ENCODE measurements at places on chromosomes 11 and 22. TPM values are rescaled to one million over a fixed set of nuclear protein-coding genes. Genes with fewer than 3 reads are reported as not detected.
A peak's percentile ranks its signal among the peaks of the same experiment; 100 is the strongest.

The OR51B5 gene
- total RNA-seq, result not detected

The GAB4 gene
- total RNA-seq, result not detected

DNA sequence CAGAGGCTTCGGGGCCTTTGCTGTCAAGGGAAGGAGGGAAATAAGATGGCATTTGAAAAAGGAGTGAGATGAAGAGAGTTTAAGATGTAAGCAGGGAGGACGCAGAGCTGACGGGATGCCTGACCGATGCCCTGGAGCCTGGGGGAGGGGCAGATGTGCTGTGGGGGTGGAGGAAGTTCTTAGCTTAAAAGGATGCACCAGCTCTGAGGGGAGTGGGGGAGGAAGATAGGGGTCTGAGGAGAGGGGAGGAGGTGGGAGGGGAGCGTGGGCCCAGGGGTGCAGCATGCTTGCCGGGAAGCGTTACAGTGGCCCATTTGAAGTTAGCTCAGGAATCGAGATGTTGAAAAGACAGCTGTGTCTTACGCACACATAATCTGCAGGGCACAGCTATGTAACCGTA is 56.3 kb downstream of the RPS6KA4 start:
- no peak for DNase-seq

DNA sequence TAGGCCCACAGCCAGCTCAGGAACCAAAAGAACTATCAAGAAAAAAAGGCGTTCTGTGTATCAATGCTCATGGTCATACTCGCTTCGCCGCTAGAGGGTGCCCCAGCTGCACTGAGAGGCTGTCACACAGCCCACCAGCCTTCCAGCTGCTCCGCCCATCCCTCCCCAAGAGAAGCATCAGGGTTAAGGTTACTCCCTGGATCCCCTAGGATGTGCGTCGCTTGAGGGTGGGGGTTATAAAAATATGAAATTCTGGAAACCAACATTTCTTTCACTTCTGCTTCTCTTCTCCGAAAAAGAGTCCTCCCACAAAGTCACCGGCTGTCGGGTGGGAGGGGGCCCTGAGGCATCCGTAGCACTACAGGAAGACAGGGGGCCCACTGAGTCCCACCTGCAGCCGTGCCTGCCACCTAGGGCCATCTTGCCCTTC is 1.7 kb downstream of the CBX6 start:
- DNase-seq, result peak; percentile 97

DNA sequence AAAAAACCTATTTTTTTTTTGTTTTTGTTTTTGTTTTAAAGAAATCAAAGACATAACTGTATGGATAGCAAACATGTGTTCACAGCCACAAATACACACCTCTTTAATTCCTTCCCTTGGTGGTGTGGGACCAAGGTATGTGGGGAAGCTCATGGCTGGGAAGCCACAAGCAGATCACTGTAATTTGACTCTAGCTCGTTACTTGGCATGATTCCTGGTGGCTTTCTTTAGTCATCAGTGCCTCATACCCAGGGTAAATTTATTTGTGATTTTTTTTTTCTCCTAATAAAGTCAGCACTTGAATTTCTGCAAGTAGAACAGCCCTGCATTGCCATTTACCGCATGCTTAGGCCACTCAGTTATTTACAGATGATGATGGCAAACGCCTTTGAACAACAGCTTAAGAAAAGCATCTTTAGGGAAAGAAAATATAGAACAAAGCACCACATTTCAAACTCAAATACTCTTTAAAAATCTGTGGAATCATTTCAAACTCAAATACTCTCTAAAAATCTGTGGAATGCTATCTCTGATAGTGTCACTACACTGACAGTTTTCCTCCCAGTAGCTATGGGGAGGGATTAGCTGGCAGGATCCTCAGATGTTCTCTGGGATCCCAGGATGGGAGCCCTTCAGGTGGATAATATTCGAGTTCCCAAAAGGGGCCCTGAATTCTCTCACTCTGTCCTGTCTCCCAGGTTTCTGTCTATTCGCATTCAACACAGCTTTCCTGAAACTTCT is 687.2 kb downstream of the OPCML start:
- DNase-seq, result no peak

Data from activated CD8-positive, alpha-beta T cell treated with anti-CD3 and anti-CD28 coated beads for 36 hours (primary cell).